Right atrium auricular region (tissue), 2 donors: ENCODE measurements at places on chromosomes 12 and 14. TPM values are rescaled to one million over a fixed set of nuclear protein-coding genes. Genes with fewer than 3 reads are reported as not detected.

DNA sequence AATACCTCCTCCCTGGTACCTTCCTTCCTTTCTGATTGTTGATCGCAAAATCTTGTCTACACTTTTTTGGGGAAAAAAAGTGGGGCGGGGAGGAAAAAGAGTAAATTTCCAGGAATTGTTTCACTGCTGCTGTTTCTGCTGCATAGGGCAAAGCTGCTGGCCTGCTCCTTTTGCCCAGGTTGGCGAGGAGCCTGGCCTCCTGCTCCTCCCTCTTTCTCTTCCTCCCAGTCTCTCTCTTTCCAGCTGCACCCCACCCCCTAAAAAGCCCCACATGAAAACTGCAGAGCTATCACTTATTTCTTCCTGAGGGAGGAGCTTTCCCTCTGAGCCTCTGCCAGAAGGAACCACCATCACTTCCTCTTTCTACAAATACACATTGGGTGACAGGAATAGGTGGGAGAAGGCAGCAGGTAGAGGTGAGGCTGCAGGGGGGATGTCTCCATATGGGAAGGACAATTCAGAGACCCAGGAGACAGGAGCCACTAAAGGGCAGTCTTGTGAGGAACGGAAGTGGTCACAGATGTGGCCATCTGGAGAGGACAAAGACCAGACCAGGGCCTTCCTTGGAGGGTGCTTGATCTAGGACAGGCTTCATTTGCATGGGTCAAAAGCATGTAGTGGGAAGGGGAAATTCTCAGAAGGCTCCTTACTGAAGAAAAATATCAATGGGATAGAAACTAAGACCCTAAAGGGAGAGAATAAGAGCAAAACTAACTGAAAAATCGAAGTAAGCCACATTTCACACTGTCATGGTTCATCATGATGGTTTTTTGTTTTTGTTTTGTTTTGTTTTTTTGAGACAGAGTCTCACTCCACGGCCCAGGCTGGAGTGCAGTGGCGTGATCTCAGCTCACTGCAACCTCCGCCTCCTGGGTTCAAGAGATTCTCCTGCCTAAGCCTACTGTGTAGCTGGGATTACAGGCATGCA, 14.8 kb downstream of the ZBTB39 start:
- peaks cover 32% of the 10 kb centered on the region for H3K4me1 ChIP-seq
- H3K27ac ChIP-seq, result no peak overlapping the region
- no peaks in the 10 kb centered on the region for H3K36me3 ChIP-seq

DNA sequence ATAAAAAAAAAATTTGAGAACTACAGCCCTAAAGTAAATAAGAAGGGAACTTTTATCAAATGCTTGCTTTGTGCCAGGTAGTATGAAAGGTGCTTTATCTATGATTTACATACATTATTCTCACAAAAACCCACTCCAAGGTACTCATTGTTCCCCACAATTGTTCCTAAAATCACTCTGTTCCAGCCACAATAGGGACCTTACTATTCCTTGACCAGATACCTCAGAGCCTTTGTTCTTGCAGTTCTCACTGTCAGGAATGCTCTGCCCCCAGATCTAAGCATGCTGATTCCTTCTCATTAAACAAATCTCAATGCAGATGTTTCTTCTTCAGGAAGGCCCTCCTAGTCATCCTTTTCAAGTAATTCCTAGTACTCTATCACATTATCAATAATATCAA, 60.2 kb downstream of the PPP1R12A start:
- DNase-seq, result no peak
- no peaks in the 10 kb centered on the region for H3K4me1 ChIP-seq
- no peak overlapping the region for H3K27ac ChIP-seq
- no peak overlapping the region for H3K4me3 ChIP-seq

DNA sequence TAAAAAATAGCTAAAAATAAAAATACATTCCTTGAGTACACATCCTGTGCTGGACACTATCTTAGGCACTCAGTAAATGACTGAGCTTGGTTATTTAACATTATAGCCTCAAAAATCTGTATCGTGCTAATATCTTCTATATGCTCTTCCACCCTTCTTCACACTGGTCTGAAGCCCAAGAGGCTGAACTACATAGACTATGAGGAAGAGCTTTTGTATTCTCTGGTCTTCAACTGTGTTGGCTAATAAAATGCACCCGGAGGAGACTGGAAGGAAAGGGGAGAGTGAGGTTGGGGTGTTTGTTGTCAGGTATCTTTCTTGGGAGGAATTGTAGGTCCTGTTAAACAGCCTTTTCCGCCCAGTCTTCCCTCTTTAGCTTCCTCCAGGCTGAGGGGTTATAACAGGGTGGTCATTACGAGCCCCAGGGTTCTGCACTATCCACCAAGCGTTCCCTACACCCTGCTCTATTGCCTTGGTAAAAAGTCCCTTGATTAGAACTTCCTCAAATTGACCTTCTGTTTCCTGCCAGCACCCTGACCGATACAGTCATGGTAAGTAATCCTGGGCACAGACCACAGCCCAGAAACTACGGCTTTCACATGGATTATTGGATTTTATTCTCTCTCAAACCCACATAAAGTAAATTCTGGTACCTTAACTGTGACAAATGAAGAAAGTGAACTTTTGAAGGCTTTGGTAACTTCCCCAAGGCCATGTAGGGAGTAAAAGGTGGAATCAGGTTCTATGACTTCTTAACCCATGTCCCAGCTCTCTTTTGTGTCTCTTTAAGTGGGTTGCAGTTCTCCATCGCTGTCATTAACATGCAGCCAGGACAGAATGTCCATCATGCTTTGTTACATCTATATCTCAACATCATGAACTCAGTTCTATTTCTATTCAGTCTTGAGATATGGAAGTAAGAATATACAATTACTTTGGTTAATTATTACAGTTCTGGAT, 71.3 kb downstream of the PTHLH start:
- H3K4me1 ChIP-seq, result no peaks in the 10 kb centered on the region
- no peak overlapping the region for H3K4me3 ChIP-seq
- H3K36me3 ChIP-seq, result no peaks in the 10 kb centered on the region
- H3K27me3 ChIP-seq, result no peaks in the 10 kb centered on the region
- no peak overlapping the region for H3K27ac ChIP-seq

DNA sequence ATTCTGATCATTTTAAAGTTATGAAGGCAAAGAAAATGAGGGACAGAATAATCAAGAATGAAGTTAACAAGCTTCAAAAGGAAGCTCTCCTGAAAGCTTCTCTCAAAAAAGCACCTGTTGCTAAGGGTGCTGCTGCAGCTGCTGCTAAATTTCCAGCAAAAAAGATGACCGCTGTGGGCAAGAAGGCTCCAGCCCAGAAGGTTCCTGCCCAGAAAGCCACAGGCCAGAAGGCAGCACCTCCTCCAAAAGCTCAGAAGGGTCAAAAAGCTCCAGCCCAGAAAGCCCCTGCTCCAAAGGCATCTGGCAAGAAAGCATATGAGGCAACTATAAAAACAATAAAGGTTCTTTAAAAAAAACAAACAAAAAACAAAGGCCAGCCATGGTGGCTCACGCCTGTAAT, 52.7 kb upstream of the NR2C1 start:
- DNase-seq, result no peak
- H3K36me3 ChIP-seq, result no peaks in the 10 kb centered on the region
- no peaks in the 10 kb centered on the region for H3K4me1 ChIP-seq
- H3K4me3 ChIP-seq, result no peak overlapping the region
- H3K27ac ChIP-seq, result no peak overlapping the region
- no peaks in the 10 kb centered on the region for H3K27me3 ChIP-seq

- no peaks in the 10 kb centered on the region for H3K4me1 ChIP-seq
- no peak for DNase-seq
- H3K27ac ChIP-seq, result no peak overlapping the region
- no peak overlapping the region for H3K4me3 ChIP-seq
- H3K36me3 ChIP-seq, result no peaks in the 10 kb centered on the region
- H3K27me3 ChIP-seq, result no peaks in the 10 kb centered on the region
Observed at GRCh38 chr14:105015905-105016304, 5.0 kb downstream of the CDCA4 start.

DNA sequence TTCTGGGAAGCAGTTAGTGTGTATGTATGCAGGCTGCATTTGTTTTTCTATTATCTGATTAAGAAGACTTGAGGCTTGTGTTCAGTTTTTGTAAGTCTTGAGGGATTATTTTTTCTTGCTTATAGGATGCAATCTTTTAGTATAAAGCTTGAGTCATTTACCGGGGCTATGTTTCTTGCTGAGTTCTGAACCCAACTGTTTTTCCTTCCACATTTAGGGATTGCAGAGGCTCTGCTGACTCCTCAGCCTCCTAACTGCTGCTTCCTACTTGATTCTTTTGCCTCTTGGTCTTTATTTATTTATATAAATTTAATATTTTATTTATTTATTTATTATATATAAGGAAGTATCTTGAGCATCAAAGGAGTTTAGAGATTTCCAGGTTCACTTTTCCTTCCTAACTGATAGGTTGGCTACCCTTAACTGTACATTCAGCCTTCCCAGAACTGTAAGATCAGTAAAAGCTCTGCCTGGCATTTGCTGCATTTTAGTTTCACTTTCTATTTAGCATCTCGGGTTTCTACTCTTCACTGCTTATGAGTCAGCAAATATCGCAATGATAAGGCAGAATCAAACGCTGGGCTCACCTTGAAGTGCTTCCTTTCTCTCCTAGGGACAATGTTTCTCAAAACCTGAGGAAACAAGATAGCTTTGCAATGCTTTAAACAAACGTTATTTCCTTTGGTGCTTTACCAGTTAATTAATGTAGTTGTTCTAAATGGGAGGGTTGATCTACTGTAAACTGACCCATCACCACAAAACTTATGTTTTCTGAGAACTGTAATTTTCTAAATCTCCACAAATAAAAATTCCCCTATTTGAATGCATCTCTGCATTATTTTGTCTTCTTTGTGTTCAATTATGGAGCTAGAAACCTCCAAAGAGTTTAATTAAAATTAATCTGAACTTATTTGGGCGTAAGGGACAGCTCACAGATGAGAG, 1183.7 kb upstream of the TMEM132C start:
- H3K27ac ChIP-seq, result no peak overlapping the region
- no peak for DNase-seq
- peaks cover 12% of the 10 kb centered on the region for H3K4me1 ChIP-seq
- H3K27me3 ChIP-seq, result no peaks in the 10 kb centered on the region

SERPINA10 gene
- total RNA-seq, result not detected

DNA sequence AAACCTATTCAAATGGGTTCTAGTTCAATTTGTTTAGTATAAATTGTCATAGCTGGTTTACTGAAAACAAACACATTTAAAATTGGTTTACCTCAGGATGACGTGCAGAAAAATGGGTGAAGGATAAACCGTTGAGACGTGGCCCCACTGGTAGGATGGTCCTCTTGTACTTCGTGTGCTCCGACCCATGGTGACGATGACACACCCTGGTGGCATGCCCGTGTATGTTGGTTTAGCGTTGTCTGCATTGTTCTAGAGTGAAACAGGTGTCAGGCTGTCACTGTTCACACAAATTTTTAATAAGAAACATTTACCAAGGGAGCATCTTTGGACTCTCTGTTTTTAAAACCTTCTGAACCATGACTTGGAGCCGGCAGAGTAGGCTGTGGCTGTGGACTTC, 8.3 kb downstream of the CALM1 start:
- H3K27ac ChIP-seq, result no peak overlapping the region
- H3K4me3 ChIP-seq, result no peak overlapping the region
- DNase-seq, result no peak
- H3K27me3 ChIP-seq, result no peaks in the 10 kb centered on the region
- peaks cover 67% of the 10 kb centered on the region for H3K4me1 ChIP-seq

SERPINA1 gene
- total RNA-seq, result 2.4 TPM

GZMH gene
- 0.93 TPM for total RNA-seq

ASCL4 gene
- not detected for total RNA-seq

GRCh38 chr12:6555018-6555691, 687 bp downstream of the IFFO1 start:
- peaks cover 17% of the 10 kb centered on the region for H3K36me3 ChIP-seq
- no peaks in the 10 kb centered on the region for H3K27me3 ChIP-seq
- DNase-seq, result no peak
- H3K4me1 ChIP-seq, result no peaks in the 10 kb centered on the region
- H3K27ac ChIP-seq, result peak overlapping the region; percentile 94

GRCh38 chr12:7907009-7907408, 29.0 kb downstream of the SLC2A3 start:
- H3K4me1 ChIP-seq, result no peaks in the 10 kb centered on the region
- H3K36me3 ChIP-seq, result no peaks in the 10 kb centered on the region
- H3K4me3 ChIP-seq, result no peak overlapping the region
- DNase-seq, result no peak

DNA sequence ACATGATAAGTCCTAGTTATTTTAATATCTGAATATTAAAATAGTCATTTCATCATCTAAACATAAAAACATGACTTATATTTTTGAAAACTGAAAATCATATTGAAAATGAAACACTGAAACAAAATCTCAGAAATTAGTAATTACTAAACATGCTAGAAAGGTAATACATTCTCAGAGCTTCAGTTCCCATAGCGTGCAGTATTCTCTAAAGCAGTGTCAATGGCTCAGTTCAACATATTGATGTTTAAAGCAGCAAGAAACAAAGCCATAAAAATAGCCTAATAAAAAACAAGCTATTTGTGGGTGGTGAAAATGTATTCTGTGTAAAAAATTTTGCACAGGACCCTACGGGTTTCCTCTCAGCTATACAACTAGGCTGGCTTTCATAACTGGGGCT, 1337.4 kb downstream of the FSCB start:
- no peak for DNase-seq
- no peaks in the 10 kb centered on the region for H3K36me3 ChIP-seq
- no peaks in the 10 kb centered on the region for H3K4me1 ChIP-seq
- H3K27ac ChIP-seq, result no peak overlapping the region
- H3K27me3 ChIP-seq, result no peaks in the 10 kb centered on the region
- no peak overlapping the region for H3K4me3 ChIP-seq

- H3K27ac ChIP-seq, result peak overlapping the region; percentile 87
- H3K4me1 ChIP-seq, result peaks cover 69% of the 10 kb centered on the region
- H3K36me3 ChIP-seq, result no peaks in the 10 kb centered on the region
- H3K27me3 ChIP-seq, result no peaks in the 10 kb centered on the region
- peak; percentile 56 for DNase-seq
Observed at GRCh38 chr12:110742096-110742717, 484 bp downstream of the PPP1CC start.

- H3K27me3 ChIP-seq, result no peaks in the 10 kb centered on the region
- peaks cover 28% of the 10 kb centered on the region for H3K4me1 ChIP-seq
- no peaks in the 10 kb centered on the region for H3K36me3 ChIP-seq
Observed at GRCh38 chr12:94285943-94286582, 137.7 kb downstream of the PLXNC1 start.

GRCh38 chr12:10319388-10319787, 11.7 kb downstream of the KLRD1 start:
- no peak for DNase-seq
- no peak overlapping the region for H3K4me3 ChIP-seq
- no peak overlapping the region for H3K27ac ChIP-seq
- no peaks in the 10 kb centered on the region for H3K4me1 ChIP-seq
- H3K36me3 ChIP-seq, result peaks cover 4% of the 10 kb centered on the region
